CD4-positive, alpha-beta T cell treated with Interleukin-10 for 1 hour (primary cell): ENCODE measurements at places on chromosomes 3 and 15.

DNA sequence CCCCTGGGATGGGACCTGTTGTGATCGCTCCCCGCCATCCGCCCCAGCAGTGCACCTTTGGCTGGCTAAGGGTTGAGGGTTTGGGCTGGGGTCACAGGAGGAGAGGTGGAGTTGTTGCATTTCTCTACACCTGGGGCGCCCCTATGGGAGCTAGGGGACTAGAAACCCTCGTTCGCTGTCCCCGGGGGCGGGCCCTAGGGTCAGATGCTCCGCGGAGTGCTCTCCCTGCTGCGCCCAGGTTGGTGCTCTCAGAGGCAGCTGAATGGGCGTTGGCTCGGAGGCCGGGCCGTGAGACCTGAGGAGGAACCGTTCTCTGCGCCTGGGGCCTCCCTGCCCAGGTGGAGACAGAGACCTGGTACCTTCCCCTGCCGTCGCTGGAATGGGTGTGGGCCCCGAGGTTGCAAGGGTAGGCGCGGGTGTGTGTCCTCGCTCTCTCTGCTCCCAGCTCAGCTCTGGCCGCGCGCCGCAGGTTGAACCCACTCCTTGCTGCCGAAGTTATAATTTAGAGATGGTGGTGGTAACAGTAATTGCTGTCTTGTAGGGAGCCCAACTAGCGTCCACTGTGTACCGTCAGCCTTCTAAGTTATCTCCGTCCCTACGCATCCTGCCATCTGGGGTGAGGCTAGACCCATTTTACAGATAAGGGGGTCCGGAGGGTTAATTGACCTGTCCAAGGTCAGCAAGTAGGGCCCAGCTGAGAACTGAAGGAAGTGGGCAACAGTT is 965 bp downstream of the FLNB start:
- peak; percentile 33 for DNase-seq

DNA sequence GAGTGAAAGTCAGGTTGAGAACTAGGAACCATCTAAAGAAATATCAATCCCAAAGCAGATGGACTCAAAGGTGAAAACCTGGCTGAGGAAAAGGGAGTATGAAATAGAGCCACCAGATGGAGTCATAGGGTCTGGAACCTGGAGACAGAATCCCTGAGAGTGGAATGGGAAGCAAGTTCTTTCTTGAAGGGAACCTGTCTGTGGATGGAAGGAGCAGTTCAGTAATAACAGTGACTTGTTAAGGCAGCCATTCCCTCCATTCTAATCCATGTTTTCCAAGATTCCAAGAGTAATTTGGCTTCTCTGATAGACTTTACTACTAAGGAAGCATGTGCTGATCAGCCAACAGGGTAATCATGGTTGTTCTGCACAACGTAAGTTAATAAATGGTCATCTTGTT is 22.5 kb upstream of the AQP9 start:
- DNase-seq, result no peak

GRCh38 chr15:54347082-54347827 is 369.0 kb downstream of the UNC13C start:
- no peak for DNase-seq

DNA sequence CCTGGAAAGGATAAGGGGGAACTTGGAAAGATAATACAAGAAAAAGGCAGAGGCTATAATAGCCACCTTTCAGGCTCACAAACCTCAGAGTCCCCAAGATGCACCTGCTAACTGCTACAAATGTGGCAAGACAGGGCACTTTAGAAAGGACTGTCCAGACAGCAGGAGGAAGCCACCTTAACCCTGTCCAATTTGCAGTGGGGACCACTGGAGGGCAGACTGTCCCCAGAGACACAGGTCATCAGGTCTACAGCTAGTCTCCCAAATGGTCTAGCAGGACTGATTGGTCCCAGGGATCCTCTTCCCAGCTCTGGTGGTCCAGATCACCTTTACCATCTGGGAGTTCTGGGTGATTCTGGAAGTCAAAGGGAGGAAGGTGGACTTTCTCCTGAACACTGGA is 882.5 kb upstream of the GBE1 start:
- DNase-seq, result no peak

GRCh38 chr3:133532951-133533350 is 40.5 kb upstream of the CDV3 start:
- no peak for DNase-seq

- DNase-seq, result peak; percentile 70
Measured at GRCh38 chr15:78054966-78055365, 22.5 kb downstream of the TBC1D2B start.

DNA sequence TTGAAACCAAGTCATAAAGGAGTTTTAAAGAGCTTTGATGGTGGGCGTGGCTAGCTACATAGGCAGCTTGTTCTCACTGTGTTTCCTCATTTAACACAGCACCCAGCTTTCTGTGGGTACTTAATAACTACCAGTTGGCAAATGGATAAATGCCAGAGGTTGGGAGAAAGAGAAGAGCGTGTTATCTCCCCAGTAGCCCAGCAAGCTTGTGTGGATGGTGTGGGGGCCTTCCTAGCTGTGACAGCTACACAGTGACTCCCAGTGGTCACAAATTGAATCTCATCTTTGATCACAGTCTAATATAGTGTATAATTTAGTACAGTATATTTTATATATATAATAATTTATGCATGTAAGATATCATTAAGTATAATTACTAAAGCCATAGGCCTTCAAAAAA is 984.1 kb downstream of the EPHA3 start:
- no peak for DNase-seq

- no peak for DNase-seq
Measured at GRCh38 chr3:184953401-184953800, 141.4 kb downstream of the VPS8 start.

GRCh38 chr3:128665362-128666021 is 14.9 kb upstream of the RPN1 start:
- no peak for DNase-seq

- no peak for DNase-seq
Measured at GRCh38 chr15:100716456-100717085, 114.2 kb downstream of the ASB7 start.

- DNase-seq, result no peak
Measured at GRCh38 chr3:74402821-74403220, 211.6 kb downstream of the CNTN3 start.

- DNase-seq, result no peak
Measured at GRCh38 chr15:74251131-74251811, 15.1 kb downstream of the CCDC33 start.

DNA sequence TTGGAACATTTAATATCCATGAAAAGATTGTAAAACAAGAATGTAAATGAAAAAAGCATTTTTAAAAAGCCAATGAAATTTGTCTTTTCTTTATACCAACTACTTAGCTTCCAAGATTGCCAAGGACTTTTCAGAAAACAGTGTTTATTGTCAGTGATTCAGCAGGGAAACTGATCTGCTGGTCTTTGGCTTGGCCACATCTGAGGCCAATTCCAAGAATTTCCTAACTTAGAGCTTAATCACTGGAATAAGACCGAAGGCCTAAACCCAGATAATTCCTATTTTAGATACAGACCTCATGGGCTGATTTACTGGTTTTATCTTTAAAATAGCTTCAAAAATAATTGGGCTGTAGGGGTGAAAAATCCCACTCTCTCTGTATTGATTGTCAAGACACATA is 260.5 kb upstream of the RORA start:
- no peak for DNase-seq

GRCh38 chr3:161042023-161042501 is 63.1 kb downstream of the B3GALNT1 start:
- DNase-seq, result no peak

DNA sequence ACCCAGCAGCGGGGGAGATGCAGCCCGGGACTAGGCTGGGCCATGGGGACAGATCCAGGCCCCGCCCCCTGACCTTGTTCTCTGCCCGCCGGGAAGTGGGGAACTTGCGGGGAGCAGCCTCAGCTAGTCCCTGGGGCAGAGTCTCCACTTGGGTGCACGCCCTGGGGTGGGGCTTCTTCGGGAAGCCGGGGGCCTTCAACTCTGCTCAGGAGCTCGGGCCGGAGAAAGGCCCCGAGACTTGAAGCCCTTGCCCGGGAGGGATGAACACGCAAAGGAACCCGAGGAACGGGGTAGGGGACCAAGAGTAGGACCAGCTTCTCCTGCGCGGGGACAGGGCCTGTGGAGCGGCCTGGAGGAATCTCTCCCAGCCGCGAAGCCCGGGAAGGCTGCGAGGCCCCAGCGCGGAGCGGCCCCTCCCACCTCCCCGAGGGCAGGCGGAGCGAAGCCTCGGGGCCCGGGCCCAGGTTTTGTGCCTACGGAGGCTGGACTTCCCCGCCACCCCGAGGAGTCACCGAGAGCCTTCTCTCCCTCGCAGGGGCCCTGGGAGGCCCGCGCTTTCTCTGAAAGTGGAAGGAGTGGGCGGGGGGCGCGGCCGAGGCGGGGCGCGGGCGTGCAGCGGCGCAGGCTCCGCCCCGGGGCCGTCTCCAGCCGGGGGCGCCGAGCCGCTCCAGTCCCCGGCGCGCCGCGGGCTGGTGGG is at the start of gene ITPKA:
TSS of gene ITPKA (plus strand) at position 670 of the 697 bp plus-strand sequence. CDS start 54 bp downstream, outside the sequence.
- peak; percentile 79 for DNase-seq

GRCh38 chr15:89783861-89784685 is 7.9 kb downstream of the MESP2 start:
- DNase-seq, result no peak

DNA sequence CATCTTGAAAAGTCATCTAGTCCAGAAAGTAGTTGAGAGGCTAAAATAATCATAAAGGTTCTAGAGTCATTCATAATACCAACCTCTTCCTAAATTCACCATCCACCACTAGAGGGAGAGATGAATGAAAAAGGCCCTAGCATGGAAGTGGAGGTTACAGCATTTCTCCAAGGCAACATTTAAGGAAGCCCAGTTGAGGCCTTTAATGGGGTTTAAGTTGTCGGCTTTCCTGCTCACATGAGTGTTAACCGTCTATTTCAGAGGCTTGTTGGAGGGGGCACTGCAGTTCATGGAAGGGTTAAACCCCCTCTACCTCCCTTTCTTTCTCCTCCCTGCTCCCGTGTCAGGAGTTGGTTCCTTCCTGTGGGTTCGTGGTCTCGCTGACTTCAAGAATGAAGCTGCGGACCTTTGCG is 3.8 kb upstream of the SLCO3A1 start:
- peak; percentile 70 for DNase-seq

DNA sequence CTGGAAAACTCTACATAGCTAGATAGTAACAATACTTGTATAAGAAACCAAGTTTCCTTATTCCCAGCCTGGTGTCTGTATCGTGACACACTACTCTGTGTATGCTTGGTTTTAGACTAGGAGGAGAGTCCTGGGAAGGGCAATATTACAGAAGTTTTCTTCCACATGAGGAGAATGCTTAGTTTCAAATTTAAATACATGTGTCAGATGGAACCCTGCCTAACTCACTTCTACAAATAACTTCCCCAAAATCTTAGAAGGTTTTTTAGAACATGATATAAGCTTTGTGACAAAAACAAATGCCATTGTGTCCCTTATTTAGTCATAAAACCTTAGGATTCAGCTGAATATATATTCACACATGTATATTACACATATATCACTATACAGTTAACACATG is 7.2 kb upstream of the IL20RB start:
- DNase-seq, result no peak

DNA sequence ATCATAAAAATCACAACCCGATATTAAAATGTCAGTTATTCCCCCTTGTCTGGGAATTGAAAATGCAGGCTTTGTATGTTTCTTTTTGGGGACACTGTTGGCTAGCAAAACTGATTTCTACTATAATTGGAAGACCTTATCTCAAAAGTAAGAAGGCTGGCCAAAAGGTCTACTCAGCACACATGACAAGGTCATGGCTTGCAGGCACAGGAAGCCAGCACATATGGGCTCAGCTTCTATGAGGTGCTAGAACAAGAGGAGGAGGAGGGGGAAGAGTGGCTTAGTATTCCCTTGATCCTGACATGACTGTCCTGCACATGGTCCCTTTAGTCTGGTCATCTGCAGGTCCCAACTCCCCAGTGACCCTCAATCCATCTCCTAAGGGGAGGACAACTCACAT is 681.2 kb downstream of the SQOR start:
- DNase-seq, result no peak

DNA sequence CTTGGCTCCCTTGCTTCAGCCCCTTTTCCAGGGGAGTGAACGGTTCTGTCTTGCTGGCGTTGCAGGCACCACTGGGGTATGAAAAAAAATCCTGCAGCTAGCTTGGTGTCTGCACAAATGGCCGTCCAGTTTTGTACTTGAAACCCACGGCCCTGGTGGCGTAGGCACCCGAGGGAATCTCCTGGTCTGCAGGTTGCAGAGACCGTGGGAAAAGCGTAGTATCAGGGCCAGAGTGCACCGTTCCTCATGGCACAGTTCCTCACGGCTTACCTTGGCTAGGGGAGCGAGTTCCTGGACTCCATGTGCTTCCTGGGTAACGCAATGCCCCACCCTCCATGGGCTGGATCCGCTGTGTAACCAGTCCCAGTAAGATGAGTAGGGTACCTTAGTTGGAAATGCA is 214.9 kb downstream of the UBE2E2 start:
- no peak for DNase-seq

GRCh38 chr3:119468041-119468440 is 722 bp upstream of the POGLUT1 start:
- DNase-seq, result no peak

DNA sequence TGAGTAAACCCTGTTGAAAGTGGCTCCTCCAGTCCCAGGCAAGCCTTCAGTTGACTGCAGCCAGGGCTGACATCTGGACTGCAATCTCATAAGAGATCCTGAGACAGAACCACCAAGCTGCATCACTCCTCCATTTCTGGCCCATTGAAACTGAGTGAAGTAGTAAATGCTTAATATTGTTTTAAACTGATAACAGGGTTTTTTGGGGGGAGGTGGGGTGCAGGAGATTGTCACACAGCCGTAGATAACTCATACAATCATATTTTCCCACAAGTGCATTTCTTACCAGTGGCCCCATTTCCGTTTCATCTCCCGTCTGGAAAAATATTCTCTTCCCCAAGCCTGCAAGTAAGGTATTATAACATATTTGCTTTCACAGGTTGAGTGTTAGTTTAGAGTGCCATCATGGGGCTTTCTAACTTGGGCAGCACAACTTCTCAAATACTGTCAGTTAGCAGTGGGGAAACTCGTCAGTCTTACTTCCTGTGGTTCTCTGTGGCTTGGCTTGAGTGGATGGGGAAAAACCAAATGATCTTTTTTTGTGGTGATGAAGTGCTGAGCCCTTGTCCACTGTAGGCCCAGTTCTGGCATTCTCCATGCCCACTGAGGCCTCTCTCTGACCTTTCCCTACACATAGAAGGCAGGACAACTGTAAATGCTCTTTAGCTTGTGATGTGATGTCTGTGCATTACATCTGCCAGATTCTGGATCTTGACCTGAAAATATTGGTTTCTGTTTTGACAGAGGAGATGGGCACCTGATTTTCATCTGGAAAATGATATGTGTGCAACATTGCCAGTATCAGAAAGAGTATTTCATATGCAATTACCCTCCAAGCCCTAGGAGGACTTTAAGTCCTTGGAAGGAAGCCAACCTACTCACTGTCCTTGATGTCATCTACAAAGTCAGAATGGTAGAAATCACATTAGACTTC is 90.1 kb upstream of the BHLHE40 start:
- DNase-seq, result peak; percentile 55

GRCh38 chr15:55587321-55588069 is 650 bp downstream of the PYGO1 start:
- DNase-seq, result no peak

DNA sequence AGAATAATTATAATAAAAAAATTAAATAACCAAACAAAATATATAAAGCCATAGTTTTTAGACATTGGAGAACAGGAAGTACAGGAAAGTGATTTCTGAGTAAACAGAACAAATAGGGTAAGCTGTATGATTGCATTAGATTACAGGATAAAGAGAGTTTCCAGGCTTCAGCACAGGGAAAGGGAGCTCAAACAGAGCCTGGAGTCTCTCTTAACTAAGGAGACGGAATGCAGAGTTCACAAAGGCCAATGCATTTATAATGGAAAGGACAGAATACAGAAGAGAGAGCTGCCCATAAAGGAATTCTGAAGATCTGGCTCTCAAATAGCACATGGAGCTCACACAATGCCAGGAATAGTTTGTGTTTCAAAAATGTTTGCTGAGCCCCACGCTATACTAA is 42.0 kb upstream of the OTOL1 start:
- DNase-seq, result no peak
